ENCODE measurements at places on chromosomes 11 and 22.

DNA sequence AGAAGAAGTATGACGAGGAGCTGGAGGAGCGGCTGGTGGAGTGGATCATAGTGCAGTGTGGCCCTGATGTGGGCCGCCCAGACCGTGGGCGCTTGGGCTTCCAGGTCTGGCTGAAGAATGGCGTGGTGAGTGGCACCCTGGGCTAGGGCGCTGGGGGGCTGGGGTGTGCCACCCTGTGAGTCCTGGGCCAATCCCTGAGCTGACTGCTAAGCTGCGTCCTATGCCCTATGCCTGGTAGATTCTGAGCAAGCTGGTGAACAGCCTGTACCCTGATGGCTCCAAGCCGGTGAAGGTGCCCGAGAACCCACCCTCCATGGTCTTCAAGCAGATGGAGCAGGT, 3.9 kb downstream of the TAGLN start:
- no peak for DNase-seq

GRCh38 chr11:68903288-68904247, at the start of the genes IGHMBP2 and MRPL21:
Gene IGHMBP2 (plus strand): TSS chr11:68903891. CDS start chr11:68903953, 62 bp downstream.
Gene MRPL21 (minus strand): TSS chr11:68903832. CDS start chr11:68903810, 22 bp downstream.
- peak; percentile 98 for DNase-seq

DNA sequence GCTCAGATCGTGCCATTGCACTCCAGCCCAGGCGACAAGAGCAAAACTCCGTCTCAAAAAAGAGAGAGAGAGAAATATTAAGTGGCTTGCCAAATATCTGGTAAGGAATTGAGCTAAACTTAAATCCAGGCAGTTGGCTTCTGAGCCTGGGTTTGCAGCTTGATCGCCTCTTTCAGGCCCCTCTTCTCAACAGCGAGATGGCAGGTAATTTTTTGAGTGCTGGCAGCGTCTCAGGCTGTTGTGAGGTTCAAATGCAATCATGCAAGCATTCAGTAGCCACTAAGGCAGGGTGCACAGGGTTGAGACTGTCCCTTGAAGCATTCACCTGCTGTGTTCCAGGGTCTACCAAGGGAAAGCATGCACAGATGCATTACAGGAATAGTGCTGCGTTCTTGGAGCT, 670 bp upstream of the CTSF start:
- no peak for DNase-seq

DNA sequence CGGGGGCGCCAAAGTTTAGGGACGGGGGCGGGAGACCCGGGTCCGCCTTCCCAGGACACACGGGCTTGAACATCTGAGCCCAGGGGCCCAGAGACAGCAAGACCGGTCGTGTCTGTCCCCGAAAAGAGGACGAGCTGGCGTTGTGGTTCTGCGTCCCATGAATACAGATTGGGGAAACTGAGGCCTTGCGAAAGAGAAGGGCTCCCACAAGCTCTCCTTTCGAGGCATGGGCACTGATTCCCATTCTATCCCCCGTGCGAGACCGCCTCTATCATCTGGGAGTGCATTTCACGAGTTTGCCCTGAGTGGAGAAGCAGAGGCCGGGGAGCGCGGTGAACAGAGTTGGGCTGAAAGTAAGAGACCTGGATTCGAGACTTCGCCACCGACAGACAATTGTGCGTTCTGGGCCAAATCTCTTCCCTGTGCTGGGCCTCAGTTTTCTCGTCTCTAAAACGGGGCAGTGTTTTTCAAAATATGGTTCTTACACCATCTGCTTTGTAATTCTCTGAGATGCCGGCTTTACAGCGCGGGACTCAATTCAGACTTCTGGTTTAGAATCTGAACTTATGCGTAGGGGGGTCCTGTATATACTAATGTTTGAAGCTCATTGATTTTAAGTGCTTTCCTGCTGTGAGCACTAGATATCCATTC, 471 bp downstream of the RNF185 start:
- no peak for DNase-seq

- DNase-seq, result no peak
These were observed 145.5 kb downstream of the TRIM29 start for GRCh38 chr11:119992171-119993051.

DNA sequence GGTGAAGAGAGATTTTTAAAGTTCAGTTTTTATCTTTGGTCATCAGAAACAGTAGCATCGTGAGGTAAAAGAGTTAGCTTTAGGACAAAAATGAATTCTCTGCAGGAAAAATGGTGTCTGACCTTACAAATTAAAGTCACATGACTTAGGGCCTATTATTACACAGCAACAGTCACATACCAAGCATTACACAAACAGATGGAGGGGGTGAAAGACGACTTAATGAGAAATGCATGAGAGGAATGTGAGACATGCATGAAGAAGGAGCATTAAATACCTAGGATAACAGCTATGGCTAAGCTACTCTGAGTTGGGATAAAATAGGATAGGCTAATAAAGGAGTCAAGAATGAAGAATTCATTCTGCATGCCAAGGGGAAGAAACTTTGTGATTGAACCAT, 77.5 kb downstream of the BLID start:
- DNase-seq, result no peak

GRCh38 chr11:61546663-61547062, 34.2 kb downstream of the SYT7 start:
- no peak for DNase-seq

DNA sequence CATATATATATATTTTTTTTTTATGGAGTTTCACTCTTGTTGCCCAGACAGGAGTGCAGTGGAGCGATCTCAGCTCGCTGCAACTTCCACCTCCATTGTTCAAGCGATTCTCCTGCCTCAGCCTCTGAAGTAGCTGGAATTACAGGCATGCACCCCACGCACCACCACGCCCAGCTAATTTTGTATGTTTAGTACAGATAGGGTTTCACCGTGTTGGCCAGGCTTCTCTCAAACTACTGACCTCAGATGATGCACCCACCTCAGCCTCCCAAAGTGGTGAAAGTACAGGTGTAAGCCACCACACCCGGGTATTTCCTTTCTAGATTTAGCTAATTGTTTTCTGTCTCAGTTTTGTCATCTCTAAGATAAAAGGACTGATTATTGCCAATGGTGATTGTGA, 821.1 kb downstream of the CNTN5 start:
- no peak for DNase-seq

GRCh38 chr11:31820438-31820818, 9.3 kb upstream of the PAX6 start:
- DNase-seq, result peak; percentile 29

DNA sequence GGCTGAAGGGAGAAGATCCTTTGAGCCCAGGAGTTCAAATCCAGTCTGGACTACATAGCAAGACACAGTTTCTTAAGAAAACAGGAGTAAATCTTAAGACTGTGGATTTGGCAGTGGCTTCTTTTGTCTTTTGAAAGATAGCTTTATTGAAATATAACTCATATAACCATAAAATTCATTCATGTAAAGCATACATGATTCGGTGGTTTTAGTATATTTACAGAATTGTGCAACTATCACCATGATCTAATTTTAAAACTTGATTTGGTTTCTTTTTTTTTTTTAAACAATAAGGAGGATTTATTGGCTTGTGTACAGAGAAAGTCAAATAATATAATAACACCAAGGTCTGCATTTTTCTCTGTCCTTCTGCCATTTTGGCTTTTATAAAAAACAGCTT, 23.1 kb upstream of the PSMA1 start:
- DNase-seq, result no peak
